ENCODE measurements at places on chromosomes 2 and 18. TPM values are rescaled to one million over a fixed set of nuclear protein-coding genes. Genes with fewer than 3 reads are reported as not detected.

The ARHGAP15 gene
- polyA plus RNA-seq = 1.7 TPM

GRCh38 chr2:122525336-122525735 lies 769.9 kb downstream of the TSN start:
- no peak overlapping the region for H3K27ac ChIP-seq
- no peaks in the 10 kb centered on the region for H3K36me3 ChIP-seq
- no peak for DNase-seq
- no peaks in the 10 kb centered on the region for H3K27me3 ChIP-seq
- H3K4me1 ChIP-seq = no peaks in the 10 kb centered on the region

The LRRC30 gene
- polyA plus RNA-seq = not detected

The CTDSP1 gene
- polyA plus RNA-seq = 89.8 TPM

DNA sequence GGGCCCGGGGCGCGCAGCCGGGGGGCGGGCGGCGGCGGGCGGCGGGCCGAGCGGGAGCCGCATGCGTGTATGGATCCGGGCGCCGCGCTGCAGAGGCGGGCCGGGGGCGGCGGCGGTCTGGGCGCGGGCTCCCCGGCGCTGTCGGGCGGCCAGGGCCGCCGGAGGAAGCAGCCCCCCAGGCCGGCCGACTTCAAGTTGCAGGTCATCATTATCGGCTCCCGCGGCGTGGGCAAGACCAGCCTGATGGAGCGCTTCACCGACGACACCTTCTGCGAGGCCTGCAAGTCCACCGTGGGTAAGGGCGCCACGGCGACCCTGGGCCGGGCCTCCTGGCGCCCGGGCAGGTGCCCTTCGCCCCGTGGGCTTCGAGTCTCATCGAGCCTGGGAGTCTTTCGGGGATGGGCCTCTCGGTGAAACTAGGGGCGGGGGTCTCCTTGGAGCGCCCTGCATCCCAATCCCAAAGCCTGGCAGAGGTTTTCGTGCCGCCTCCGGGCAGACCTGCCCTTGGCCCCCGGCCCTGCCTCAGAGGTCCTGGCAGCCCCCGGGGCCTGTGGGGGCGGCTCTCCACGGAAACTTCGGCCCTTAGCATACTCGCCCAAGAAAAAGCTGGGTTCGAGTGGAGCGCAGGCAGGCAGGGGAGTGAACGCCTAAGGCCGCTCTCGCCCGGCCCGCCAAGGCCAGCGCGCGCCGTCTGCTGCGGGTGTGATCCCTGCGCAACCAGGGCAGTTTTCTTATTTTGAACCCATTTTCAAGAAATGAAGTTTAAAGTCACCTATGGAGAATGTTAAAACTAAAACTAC lies 622 bp downstream of the RAB12 start:
- H3K36me3 ChIP-seq = no peaks in the 10 kb centered on the region
- H3K27ac ChIP-seq = peak overlapping the region; percentile 38
- H3K4me1 ChIP-seq = peaks cover 23% of the 10 kb centered on the region
- no peak for DNase-seq
- no peaks in the 10 kb centered on the region for H3K27me3 ChIP-seq
- peak overlapping the region; percentile 89 for H3K4me3 ChIP-seq

DNA sequence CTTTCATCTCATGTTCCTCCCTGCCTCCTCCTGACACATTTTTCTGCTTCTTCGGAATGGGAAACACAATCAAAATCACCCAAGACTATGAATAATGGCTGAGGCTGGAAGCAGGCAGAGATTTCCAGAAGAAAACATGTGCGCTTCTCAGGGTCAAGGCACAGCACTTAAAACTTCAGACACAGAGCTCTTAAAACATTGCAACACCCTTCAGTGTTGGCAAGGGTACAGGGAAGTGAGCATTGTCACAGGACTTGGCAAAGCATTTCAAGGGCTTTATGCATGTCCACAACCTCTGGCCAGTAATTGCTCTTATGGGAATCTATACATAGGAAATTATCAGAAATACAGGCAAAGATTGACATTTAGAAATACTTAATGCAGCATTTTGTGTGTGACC lies 477.6 kb upstream of the KLHL29 start:
- no peak overlapping the region for H3K27ac ChIP-seq
- no peaks in the 10 kb centered on the region for H3K4me1 ChIP-seq
- DNase-seq = no peak
- H3K36me3 ChIP-seq = no peaks in the 10 kb centered on the region

The SLC9A2 gene
- not detected for polyA plus RNA-seq

DNA sequence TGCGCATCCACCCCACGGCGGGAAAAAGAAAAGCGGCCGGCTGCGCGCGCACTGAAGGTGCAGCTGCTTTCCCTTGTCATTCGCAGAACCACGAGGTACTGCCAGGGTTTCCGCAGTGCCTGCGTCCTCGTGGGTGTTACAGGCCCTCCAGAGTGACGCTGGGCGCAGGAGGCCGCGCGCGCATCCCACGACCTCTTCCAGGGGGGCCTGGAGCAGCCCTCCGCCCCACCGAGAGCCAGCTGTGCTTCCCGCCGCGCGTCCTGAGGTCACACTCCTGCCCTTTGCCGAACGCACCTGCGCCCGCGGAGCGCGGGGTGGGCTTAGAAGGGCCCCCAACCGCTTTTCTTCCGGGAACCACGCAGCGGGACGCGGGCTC lies 378 bp upstream of the IAH1 start:
- DNase-seq = peak; percentile 60
- H3K36me3 ChIP-seq = no peaks in the 10 kb centered on the region
- peaks cover 8% of the 10 kb centered on the region for H3K4me1 ChIP-seq
- peak overlapping the region; percentile 81 for H3K27ac ChIP-seq
- H3K4me3 ChIP-seq = peak overlapping the region; percentile 53
- H3K27me3 ChIP-seq = no peaks in the 10 kb centered on the region

DNA sequence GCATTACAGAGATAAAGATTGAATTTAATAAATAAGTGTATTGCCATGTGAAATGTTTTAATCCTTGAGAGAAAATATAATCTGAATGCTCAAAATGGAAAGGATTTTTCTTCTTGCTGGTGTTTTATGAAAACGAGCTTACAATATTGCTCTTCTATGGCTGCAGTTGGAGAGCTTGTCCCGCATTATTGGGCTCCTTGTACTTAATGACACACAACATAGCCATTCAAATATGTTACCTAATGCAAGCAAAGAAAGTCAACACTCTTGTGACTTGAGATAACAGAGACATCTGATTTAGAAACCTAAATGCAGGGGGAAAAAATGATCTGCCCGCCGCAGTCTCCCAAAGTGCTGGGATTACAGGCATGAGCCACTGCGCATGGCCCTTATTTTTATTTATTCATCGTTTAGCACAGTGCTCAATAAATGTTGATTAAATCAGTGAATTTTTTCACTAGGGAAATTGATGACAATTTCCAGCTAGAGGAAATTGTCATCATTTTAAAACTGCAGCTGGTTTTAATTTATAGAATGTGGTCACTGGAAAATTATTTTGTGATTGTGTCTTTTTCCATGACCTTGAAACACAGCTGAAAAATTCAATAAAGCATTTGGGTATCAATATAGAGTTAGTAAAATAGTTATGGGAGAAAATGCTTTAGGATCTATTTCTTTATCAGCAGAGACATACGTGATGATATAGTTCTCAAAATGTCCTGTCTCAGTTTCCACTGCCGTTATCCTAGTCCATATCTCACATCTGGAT lies 2.4 kb upstream of the PRKD3 start:
- no peaks in the 10 kb centered on the region for H3K36me3 ChIP-seq
- H3K4me3 ChIP-seq = no peak overlapping the region
- no peak for DNase-seq
- H3K27me3 ChIP-seq = no peaks in the 10 kb centered on the region
- no peaks in the 10 kb centered on the region for H3K4me1 ChIP-seq

GRCh38 chr2:137237055-137237454 lies 471.7 kb downstream of the THSD7B start:
- no peaks in the 10 kb centered on the region for H3K4me1 ChIP-seq
- no peaks in the 10 kb centered on the region for H3K36me3 ChIP-seq
- no peaks in the 10 kb centered on the region for H3K27me3 ChIP-seq
- H3K4me3 ChIP-seq = no peak overlapping the region

The ASB18 gene
- polyA plus RNA-seq = not detected

The DSC2 gene
- 2.7 TPM for polyA plus RNA-seq

DNA sequence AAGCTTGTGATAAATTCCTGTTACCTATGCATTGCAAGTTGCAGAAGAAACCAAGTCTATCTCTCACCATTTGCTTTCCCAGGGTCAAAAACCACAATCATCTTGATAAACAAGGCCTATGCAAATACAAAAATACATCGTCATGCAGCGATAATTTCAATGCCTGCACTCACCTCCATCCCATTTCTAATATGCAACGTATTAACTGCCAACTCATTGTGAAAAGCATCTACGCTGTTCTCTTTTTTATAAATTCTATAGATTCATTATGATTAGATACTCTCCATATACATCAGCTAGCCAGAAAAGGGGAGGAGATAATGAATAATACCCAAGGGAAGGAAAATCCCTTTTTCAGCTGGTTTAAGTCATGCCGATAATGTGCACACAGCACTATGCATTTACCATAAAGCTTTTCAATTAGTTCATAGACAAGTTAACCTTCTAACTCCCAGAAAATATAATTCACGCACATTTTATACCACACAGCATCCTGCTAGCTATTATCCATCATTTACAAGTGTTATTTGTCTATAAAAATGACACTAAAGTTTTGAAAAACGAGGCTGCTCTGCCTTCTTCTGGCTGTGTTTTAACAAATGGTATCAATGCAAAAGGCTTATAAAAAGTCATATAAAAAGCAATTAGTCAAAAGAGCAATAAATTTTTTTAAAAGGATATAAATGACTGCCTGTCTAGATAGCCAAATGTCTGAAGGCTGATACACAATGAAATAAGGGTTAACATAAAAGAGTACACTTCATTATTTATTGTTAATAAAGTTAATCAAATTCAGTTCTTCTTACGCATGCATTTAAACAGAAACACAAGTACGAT lies 77.6 kb downstream of the AFF3 start:
- no peak overlapping the region for H3K4me3 ChIP-seq
- H3K27ac ChIP-seq = no peak overlapping the region

DNA sequence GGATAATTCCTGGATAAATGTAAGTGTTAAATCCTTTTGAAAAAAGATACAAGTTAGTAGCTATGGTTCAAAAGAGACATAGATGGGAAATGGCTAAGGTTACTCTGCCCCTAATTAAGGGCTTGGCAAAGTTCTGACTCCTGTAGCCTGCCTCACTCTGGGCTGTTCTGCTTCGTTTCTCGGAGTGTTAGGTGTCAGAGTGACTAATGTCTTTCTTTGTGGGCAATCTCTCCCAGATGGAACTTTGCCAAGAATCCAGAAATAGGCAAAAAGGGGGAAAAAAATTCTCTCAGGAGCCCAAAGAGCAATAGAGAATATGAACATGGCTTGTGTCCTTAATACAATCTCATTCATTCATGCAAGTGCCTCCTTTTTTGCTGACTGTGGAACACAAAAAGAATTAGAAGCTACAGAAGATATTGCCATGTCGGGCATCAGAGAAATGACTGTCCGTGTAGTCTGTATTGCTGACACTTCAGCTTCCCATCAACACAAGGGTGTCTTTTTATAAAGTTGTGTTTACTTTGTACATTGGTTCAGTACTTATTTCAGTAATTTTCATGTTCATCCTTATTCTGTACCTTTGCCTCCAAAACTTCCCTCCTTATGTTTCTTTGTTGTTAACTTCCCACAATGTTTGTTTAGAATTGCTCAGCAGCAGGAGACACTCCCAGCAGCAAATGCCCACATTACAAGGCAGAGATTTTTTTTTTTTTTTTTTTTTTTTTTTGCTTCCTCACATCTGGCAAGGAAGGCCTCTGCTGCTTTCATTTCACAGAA lies 134.0 kb downstream of the FTCDNL1 start:
- H3K27ac ChIP-seq = no peak overlapping the region
- H3K36me3 ChIP-seq = no peaks in the 10 kb centered on the region
- no peaks in the 10 kb centered on the region for H3K27me3 ChIP-seq
- H3K4me1 ChIP-seq = no peaks in the 10 kb centered on the region
- no peak for DNase-seq

DNA sequence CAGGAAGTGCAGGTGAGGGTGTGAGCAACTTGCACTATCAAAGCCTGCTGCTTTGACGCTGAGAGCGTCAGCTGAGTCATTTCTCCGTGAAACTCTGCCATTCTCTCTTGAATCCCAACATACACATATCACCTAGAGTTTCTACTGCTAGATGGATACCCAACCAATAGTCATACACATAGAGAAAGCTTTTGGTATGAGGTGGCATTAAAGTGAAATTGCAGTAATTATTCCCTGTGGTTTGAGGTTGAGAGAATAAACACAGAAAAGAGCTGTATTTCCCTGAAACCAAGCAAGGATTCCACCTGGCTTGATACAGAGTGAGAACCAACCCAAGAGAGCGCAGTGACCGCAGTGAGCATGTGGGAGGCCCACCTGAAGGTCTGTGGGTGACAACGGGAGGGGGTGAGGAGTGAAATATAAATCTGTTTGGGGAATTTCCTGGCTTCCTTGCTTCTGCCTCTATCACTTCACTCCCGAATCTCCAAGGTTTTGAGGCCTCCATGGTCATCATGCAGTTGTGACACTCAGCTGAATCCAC lies 28.8 kb upstream of the TMEM18 start:
- no peak overlapping the region for H3K4me3 ChIP-seq
- DNase-seq = no peak
- H3K27me3 ChIP-seq = no peaks in the 10 kb centered on the region
- H3K27ac ChIP-seq = no peak overlapping the region
- no peaks in the 10 kb centered on the region for H3K4me1 ChIP-seq

GRCh38 chr2:231926180-231926741 lies at the start of gene NPPC:
Gene NPPC (minus strand): TSS chr2:231926396. CDS start chr2:231926249, 147 bp downstream.
- no peak within 1 kb of the TSS for H3K27ac ChIP-seq
- peaks cover 10% of the 10 kb centered on the region for H3K4me1 ChIP-seq
- no peaks in the 10 kb centered on the region for H3K36me3 ChIP-seq
- peak within 1 kb of the TSS; percentile 56 for H3K4me3 ChIP-seq
- peaks cover 18% of the 10 kb centered on the region for H3K27me3 ChIP-seq
- DNase-seq = no peak

DNA sequence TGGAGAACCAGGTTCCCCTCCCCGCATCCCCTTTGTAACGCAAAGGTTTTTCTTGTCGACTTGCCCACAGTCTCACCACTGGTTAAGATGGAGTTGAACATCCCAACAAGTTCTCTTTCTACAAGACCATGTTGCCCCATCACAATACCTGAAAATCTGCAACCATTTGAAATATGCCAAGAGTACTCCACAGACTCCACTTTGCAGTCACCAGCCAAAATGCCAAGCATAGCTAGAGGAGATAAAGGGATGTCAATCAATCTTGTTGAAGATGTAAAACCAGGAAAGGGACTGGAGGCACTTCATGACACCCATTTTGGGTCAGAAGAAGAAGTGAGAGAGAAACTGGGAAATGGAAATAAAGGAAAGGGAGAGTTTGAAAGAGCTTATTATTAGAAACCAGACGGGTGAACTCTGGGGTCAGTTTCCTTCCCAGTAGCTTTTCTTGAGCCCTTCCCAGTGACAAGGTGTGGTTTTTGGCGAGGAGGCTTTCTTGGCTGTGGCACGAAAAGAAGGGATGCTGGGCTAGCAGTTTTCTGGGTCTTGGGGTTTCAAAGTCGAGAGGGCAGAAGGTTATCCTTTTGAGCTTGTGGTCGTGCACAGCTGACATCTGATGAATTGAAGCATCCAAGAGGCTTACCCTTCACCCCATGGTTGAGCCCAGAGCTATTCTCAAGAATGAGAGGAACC lies 79.3 kb downstream of the ACAA2 start:
- no peaks in the 10 kb centered on the region for H3K27me3 ChIP-seq
- no peak for DNase-seq
- H3K4me1 ChIP-seq = no peaks in the 10 kb centered on the region
- H3K27ac ChIP-seq = no peak overlapping the region

- no peak overlapping the region for H3K27ac ChIP-seq
- DNase-seq = no peak
- H3K36me3 ChIP-seq = no peaks in the 10 kb centered on the region
- H3K4me1 ChIP-seq = peaks cover 5% of the 10 kb centered on the region
- H3K27me3 ChIP-seq = no peaks in the 10 kb centered on the region
- H3K4me3 ChIP-seq = no peak overlapping the region
These were observed 9.1 kb upstream of the GPD2 start for GRCh38 chr2:156427074-156427473.
